OCI-M1 (cell line): ENCODE measurements at places on chromosomes 6 and 20.

- no peak for DNase-seq
Observed at GRCh38 chr6:170454512-170455285, 98.4 kb downstream of the PSMB1 start.

GRCh38 chr6:11207199-11207968, 25.1 kb downstream of the NEDD9 start:
- DNase-seq: peak; percentile 66

GRCh38 chr6:12608016-12608860, 108.3 kb upstream of the PHACTR1 start:
- DNase-seq: peak; percentile 23

- DNase-seq: no peak
Observed at GRCh38 chr6:24721461-24722215, 2.7 kb upstream of the C6orf62 start.

DNA sequence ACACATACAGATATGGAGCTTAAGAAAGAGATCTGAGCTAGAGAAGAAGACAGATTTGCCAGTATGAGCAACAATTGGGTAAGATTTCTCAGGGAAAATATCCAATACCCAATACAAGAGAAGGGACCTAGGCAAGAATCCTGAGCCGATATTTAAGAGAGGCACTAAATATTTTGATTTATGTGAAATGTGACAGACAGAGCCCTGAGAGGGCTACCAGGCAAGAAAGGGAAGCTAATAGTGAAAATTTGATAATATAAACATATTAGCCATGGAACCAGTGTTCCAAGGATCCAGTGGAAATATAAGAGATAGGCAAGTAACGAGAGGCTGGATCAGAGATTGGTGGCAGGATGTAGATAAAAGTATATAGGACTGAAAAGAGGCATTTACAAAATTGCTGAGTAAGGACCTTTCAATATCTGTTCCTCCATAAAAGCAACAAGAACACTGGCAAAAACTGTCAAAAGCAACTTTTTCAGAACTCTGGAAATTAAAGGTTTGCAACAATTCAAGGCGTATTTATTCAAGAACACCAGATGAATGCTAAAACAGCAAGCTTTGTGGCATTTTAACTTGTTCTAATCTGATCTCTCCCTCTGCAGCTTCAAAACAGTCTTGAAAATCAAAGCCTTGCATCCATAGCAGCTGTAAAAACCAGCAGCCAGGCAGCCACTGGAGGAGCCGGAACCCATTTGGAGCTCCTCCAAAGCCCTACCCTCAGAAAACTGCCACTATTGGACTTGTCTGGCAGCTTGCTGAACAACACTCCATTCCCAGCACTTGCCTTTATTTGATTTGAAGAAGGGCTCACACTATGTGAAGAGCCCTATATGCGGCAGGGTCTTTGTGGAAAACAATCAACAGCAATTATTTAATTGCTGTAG, 58.8 kb downstream of the REV3L start:
- peak; percentile 43 for DNase-seq

- peak; percentile 73 for DNase-seq
Observed at GRCh38 chr20:46872328-46873211, 22.1 kb upstream of the EYA2 start.

DNA sequence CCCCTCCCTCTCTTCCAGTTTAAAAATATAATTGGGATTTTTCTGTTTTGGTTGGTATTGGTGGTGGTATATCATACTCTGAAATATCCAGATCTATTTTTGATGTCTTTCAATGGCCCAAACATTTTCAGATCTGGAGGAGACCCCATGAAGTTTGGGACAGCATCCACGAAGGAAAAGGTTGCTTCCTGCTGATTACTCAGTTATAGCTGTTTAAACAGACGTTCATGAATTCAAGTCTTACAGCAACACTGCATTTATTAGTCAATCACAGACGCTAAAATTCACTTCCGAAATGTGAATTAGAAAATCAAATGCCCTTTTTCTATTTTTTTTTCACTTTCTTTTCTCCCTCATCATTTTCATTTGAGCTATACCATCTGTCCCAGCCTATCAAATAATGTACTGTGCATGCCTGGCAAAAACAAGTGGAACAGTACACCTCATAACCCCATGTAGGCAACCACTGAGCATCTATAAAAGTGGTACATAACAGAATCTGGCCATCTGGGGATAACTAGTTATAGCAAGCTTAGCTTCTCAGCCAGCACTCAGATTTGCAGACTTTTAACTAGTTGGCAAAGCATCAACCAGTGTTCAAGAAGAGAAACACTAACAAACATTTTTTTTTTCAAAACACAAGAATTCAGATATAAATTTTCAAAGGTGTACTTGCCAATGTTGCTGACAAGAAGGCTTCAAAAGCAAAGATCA, 124.5 kb downstream of the HIVEP2 start:
- no peak for DNase-seq

- no peak for DNase-seq
Observed at GRCh38 chr6:157650261-157650640, 172.8 kb upstream of the SNX9 start.
